Brain (organoid and tissue), 16 donors: ENCODE measurements at places on chromosomes 1 and 21.

DNA sequence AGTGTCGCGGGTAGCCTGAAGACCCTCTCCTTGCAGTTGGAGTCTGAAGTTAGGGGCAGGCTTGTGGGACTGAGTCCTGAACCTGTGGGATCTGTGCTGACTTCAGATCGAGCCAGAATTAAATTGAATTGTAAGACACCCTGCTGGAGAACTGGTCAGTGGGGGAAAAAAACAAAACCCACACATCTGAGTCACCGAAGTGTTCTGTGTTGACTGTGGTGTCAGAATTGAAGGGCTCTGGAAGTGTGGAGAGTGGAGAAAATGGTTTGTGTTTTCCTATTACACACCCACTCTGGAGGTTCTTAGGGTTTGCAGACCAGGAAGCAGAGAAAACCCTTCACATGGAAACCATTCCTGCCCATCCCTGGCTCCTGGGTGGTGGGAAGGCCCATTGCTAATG is 209.5 kb upstream of the GALNT2 start:
- no peak for DNase-seq

DNA sequence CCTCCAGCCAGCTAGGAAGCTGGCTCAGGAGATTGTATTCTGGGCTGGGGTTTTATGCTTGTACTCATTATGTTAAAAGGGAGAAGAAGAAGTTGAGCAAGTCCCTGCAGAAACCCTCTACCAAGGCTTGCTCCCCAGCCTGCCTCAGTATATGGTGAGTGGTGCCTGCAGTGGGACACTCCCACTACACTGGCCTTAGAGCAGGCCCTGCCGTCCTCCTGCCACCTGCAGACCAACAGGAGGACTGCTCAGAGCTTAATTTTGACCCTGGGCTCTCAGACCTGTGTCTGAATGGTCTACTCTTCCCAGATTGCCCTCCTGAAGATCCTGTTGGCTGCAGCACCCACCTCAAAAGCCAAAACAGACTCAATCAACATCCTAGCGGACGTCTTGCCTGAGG is 13.0 kb downstream of the STRIP1 start:
- DNase-seq = no peak

DNA sequence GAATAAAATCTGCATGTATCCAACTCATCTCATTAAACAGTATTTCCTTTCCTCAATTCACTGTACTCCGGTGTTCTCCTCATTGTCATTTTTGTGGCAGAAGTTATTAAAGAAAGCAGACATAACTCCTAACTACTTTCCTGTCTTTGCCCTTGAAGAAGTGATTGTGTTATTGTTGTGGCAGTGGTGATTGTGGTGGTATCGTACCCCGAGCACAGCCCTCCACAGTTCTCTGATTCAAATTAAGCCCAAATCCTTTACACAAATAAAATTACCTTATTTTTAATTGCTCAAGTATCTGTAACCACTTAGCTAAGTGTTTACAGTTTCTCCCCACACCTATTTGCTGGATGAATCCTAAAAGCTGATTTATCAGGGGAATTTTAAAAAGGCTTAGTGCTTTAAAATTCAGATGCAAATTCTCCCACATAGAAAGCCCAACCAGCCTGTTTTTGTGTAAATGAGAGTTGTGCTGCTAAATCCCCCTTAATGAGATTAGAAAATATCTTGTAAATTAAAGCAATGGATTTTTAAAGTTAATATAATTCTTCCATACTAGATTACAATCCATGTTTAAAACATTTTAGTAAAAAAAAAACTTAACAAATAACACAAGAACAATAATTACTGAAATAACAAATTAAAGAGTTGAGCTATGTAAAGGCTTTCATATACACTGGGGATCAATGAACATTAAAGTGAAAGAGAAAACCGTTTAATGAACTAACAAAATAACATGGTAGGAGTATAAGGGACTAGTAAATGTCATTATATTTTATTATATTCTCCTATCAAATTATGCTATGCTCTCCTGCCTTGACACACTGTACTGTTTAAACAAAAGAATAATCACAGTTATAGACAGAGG is 259.0 kb downstream of the NEGR1 start:
- DNase-seq = peak; percentile 20

DNA sequence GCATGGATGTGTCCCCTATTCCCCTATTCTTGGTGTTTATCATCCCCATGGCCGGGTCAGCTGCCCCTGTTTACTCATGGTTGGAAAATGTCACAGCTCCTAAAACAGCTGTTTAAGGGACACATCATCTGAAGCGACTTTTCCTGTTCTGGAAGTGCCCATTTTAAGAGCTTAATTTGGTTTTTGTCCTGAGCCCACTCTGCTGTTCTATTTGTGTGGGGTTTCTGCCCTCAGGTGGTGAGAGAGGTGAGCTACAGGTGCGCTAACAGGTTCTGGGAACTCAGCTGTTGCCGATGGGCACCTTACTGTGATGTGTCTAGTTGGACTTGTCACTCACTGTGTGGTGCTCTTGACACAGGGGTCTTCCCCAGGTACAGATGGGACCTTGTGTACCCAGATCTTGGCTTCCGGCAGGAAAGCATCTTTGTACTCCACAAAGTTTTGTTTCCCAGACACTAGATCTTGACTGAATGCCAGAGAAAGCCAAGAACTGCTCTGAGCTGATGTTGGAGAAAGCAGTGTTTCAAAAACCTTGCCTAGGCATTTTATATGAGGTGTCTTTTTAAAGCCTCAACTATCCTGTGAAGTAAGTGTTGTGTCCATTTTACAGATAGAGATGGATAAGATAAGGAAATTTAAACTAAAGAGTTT is 59.0 kb upstream of the CD1D start:
- peak; percentile 89 for DNase-seq

DNA sequence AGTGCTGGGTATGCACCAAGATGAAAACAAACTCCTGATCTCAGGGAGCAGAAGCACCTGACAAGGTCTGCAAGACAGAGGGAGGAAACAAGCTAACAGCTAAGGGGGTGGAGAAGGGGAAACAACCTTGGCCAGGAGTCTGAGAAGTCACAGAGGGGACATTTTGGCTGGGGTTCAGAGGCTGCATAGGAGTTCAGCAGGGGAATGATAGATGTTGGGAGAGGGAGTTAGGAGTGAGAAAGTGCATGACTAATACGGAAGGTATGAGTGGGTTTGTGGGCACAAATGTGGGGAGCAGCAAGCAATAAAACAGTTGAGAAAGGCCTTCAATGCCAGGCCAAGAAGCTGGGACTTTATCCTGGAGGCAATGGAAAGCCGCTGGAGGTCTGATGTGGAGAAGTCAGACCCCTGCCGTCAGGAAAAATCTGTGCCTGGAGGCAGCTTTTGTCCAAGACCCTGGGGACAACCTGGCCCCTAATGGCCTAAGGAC is 16.4 kb downstream of the EPHA2 start:
- no peak for DNase-seq

GRCh38 chr1:185679220-185679619 is 55.0 kb upstream of the HMCN1 start:
- DNase-seq = no peak

DNA sequence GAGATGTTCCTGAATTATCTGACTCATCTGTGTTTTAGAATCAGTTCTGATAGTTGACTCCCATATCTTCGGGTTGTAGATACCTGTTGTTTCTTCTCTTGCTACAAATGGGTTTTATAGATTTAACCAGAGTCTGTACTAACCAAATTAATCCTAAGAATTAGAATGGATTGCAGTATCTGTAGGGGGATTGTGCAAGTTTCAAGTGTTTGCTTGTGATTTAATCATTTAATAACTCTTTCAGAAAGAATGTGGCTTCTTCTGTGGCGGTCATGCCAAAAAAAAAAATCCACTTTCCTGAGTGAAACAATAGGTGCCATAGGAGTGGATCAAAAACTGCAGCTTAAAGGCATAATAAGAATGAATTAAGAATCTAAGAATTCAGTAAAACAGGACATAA is 9.4 kb downstream of the IPO9 start:
- no peak for DNase-seq

- DNase-seq = peak; percentile 69
These were observed 17.8 kb upstream of the MYCL start for GRCh38 chr1:39919545-39919944.

DNA sequence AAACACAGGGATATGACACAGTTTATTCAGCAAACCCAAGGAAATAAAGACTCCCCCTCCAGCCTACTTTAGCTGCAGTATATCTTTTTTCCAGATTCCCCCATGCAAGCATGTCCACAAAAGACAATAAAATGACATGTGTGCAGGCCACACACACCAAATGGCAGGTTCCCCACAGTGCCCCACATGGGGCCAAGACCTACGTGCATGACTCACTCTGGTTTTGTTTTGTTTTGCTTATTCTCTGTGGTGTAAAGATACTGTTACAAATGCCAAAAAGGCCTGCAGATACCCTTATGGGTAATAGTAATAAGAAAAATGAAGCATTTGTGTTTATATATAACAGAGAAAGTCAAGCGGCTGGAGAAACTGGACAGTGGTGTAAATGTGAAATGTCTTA is 71.6 kb downstream of the RD3 start:
- peak; percentile 15 for DNase-seq

- peak; percentile 61 for DNase-seq
These were observed 190.5 kb downstream of the GABPA start for GRCh38 chr21:25925064-25925800.

GRCh38 chr1:19866758-19867157 is 15.4 kb upstream of the OTUD3 start:
- DNase-seq = no peak

GRCh38 chr1:18807334-18808063 is 52.0 kb downstream of the TAS1R2 start:
- DNase-seq = no peak

- no peak for DNase-seq
These were observed 87.0 kb upstream of the BTG3 start for GRCh38 chr21:17699524-17700189.

DNA sequence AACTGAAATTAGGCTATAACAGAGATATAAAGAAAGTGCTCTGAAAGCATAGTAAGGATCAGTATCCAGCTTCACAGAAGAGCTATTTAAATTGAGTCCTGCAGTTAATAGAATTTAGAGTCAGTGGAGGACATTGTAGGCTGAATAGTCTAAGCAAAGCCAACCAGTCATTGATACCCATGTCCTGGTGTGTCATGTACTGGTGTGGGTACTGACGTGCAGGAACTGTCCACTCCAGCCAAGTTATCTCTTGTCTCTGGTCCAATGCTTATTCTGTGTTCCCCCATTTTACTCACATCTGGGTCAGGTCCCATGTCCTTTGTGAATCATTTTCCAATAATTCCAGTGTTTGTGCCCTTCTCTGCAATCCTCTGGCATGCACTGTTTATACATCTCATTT is 90.0 kb downstream of the MACF1 start:
- DNase-seq = no peak

- peak; percentile 47 for DNase-seq
These were observed 106.0 kb upstream of the SYT6 start for GRCh38 chr1:114259511-114260160.

GRCh38 chr1:94753171-94753972 is 66.8 kb upstream of the SLC44A3 start:
- DNase-seq = no peak

- DNase-seq = peak; percentile 32
These were observed 2.2 kb downstream of the PHGDH start for GRCh38 chr1:119713749-119714456.

GRCh38 chr1:85356130-85356529 is 79.7 kb upstream of the BCL10 start:
- DNase-seq = no peak

- DNase-seq = no peak
These were observed 25.7 kb downstream of the TENT5C start for GRCh38 chr1:117631359-117632160.

DNA sequence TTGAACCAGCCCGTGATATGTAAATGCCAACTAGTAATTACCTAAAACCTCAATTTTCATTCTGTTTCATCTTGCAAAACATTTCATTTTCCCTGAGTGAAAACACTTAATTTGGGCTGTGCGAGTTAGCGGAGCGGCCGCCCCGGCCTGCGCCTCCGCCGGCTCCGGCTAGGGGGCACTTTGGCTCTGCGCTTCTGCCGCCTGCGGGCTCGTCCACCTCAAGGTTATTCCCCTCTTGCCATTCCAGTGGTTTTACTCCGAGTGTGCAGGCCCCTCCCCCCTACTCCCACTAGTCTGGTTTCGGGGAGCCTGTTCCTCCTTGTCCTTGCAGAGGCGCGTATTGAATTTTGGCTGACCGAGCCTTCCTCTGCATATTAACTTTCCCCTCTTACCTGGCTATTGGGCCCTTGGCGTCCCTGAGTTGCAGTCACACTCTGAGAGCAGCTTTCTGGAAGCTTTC is 55.6 kb downstream of the PEX14 start:
- no peak for DNase-seq

DNA sequence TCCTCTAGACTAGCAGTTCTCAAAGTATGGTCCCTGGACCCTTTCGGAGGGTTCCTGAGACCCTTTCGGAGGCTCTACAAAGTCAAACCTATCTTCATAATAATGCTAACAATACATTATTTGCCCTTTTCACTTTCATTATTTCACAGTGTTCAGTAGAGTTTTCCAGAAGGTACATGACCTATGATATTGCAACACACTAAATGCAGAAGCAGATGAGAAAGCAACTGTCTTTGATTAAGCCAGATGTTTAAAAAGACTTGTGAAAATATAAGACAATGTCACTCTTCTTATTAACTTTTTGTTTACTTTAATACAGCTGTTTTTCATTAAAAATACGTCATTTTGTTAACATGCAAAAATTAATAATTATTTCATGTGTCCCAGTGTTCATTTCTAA is 5.8 kb downstream of the KCNJ10 start:
- DNase-seq = no peak

- DNase-seq = no peak
These were observed 19.7 kb upstream of the AK2 start for GRCh38 chr1:33056426-33056825.

GRCh38 chr21:38277501-38278131 is 20.8 kb downstream of the KCNJ15 start:
- no peak for DNase-seq
